ENCODE measurements at places on chromosomes 7 and 10. TPM values are rescaled to one million over a fixed set of nuclear protein-coding genes. Genes with fewer than 3 reads are reported as not detected.

- no peaks in the 10 kb centered on the region for H3K4me1 ChIP-seq
- DNase-seq = no peak
- no peak overlapping the region for H3K4me3 ChIP-seq
- H3K27ac ChIP-seq = no peak overlapping the region
- H3K27me3 ChIP-seq = no peaks in the 10 kb centered on the region
- H3K36me3 ChIP-seq = no peaks in the 10 kb centered on the region
Measured at GRCh38 chr10:79406683-79407422, 38.6 kb downstream of the ZCCHC24 start.

DNA sequence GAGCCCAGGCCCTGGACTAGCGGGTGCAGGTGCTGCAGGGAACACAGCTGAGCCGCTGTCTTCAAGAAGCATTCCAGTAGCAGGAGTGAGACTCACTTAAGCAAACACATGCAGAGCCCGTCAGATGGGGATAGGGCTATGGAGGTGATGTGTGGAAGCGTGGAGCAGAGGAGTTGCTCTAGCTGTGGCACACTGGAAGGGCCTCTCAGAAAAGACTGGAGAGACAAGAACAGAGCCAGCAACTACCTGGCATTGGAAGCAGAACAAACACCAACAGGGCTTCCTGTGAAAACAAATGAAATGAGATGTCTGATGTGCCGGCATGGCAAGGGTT is 37.8 kb upstream of the GALNTL5 start:
- H3K4me1 ChIP-seq = no peaks in the 10 kb centered on the region
- H3K4me3 ChIP-seq = no peak overlapping the region
- H3K36me3 ChIP-seq = no peaks in the 10 kb centered on the region
- no peak for DNase-seq

GRCh38 chr7:155774947-155775346 is 37.3 kb downstream of the SHH start:
- no peak for DNase-seq
- H3K4me1 ChIP-seq = no peaks in the 10 kb centered on the region
- H3K36me3 ChIP-seq = no peaks in the 10 kb centered on the region

CALML5 gene
- total RNA-seq = not detected

RAMP3 gene
- total RNA-seq = 78.0 TPM

DNA sequence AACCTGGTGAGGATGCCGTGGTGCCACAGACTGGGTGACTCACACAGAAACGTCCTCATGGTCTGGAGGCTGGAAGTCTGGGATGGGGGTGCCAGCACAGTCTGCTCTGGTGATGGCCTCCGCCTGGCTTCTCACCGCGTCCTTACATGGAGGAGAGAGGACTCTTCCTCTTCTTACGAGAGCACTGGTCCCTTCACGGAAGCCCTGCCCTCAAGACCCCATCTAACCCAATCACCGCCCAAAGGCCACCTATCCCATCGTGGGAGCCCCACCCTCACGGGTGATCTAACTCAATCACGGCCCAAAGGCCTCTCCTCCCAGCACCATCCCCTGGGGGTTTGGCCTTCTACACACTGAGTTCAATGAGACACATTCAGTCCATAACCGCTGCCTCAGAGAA is 137.7 kb downstream of the PTPRN2 start:
- H3K4me3 ChIP-seq = no peak overlapping the region
- no peak overlapping the region for H3K27ac ChIP-seq

DNA sequence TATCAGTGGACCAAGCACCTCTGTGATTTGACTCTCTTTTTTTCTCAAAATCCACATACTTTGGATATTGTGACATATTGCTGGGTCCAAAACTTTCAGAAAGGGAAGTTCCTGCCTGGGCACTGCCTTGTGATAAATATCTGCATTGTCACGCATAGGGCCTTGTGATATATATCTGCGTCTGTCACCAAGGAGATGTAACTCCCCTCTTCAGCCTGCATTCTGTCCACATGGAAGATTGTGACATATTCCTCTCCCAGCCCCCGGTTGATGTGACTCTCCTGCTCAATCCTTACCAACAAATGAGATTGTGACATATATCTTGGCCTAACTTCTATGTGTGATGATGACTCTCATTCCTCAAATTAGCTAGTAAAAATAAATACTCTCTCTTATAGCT is 25.4 kb upstream of the ZNF107 start:
- H3K4me1 ChIP-seq = no peaks in the 10 kb centered on the region
- H3K4me3 ChIP-seq = no peak overlapping the region
- no peaks in the 10 kb centered on the region for H3K27me3 ChIP-seq
- no peak overlapping the region for H3K27ac ChIP-seq
- H3K36me3 ChIP-seq = no peaks in the 10 kb centered on the region

DNA sequence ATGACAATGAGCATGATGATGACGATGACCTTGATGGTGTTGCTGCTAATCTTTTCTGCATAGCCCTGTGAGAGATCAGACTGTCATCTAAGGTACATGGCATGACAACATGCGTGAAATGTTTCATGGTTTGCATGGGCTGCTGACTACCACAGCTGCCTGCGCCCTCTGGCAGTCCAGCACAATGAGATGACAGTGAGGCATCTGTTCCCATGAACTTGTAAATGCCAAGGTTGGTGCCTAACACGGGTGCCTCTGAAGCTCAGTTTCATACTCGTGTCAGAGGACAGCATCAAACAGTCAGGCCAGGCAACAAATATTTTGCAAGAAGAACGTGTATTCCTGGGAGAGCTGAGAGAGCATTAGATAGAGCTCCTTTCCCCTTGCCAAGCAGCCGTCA is 122.0 kb upstream of the PRKCQ start:
- H3K4me1 ChIP-seq = no peaks in the 10 kb centered on the region
- H3K4me3 ChIP-seq = no peak overlapping the region
- H3K36me3 ChIP-seq = no peaks in the 10 kb centered on the region
- H3K27ac ChIP-seq = no peak overlapping the region
- DNase-seq = no peak

TMEM270 gene
- total RNA-seq = not detected

- H3K4me3 ChIP-seq = no peak overlapping the region
- no peak overlapping the region for H3K27ac ChIP-seq
- no peaks in the 10 kb centered on the region for H3K36me3 ChIP-seq
- no peaks in the 10 kb centered on the region for H3K4me1 ChIP-seq
- no peak for DNase-seq
- H3K27me3 ChIP-seq = no peaks in the 10 kb centered on the region
Measured at GRCh38 chr7:46806856-46807255, 775.1 kb downstream of the TNS3 start.

DNA sequence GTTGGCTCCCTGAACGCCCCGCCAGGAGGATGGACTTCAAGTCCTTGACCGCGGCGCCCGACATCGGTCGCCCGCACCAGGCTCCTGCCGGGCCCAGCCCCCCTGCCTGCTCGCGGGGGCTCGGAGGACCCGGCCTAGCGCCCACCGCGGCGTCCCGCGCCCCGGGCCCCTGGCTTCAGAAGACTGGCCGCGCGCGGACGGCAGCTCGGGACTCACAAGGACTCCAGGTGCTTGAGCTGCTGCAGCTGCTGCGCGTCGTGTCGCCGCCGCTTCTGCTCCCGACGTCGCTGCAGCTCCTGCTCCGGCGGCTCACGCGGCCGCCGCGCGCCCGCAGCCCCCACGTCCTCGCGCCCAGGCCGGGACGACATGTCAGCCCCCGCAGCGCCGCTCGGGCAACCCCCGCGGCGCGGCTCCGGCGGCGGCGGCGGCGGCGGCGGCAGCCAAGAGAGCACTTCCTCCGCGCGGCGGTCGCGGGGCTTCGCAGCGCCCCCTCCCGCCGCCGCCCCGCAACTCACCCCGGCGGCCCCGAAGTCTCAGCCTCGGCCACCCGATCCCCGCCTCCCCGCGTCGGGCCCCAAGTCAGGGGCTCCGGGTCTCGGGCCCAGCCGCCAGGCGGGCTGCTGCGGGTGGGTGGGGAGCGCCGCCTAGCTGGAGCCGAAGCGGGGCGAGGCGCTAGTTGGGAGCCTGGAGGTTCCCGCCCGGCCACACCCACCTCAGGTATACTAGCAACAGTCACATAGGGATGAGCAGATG is at the start of gene RP9:
TSS of gene RP9 (minus strand) at position 400 of the 753 bp plus-strand sequence. CDS start at position 368, 32 bp downstream.
- DNase-seq = peak; percentile 76
- H3K4me3 ChIP-seq = peak within 1 kb of the TSS; percentile 87
- H3K27ac ChIP-seq = peak within 1 kb of the TSS; percentile 64
- peaks cover 5% of the 10 kb centered on the region for H3K4me1 ChIP-seq
- H3K36me3 ChIP-seq = no peaks in the 10 kb centered on the region
- no peaks in the 10 kb centered on the region for H3K27me3 ChIP-seq

DNA sequence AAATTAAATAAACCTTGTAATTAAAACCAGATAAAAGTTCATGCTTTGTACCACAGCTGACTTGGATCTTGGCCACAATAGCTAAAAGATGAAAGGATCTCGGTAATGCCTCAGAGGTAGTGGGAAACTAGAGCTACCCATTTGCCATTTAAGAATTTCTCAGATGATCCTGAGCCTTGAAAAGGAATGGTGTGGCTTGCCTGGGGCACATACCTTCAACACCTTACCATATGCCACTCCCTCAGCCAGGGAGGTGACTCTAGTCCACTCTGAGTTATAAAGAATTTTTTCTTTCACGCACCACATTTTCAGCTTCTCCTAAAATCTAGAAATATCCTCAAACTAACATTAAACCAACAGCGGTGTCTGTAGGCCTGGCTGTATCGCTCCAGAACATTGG is 516.3 kb upstream of the TEX47 start:
- no peaks in the 10 kb centered on the region for H3K36me3 ChIP-seq
- no peaks in the 10 kb centered on the region for H3K4me1 ChIP-seq
- no peaks in the 10 kb centered on the region for H3K27me3 ChIP-seq
- H3K4me3 ChIP-seq = no peak overlapping the region

DNA sequence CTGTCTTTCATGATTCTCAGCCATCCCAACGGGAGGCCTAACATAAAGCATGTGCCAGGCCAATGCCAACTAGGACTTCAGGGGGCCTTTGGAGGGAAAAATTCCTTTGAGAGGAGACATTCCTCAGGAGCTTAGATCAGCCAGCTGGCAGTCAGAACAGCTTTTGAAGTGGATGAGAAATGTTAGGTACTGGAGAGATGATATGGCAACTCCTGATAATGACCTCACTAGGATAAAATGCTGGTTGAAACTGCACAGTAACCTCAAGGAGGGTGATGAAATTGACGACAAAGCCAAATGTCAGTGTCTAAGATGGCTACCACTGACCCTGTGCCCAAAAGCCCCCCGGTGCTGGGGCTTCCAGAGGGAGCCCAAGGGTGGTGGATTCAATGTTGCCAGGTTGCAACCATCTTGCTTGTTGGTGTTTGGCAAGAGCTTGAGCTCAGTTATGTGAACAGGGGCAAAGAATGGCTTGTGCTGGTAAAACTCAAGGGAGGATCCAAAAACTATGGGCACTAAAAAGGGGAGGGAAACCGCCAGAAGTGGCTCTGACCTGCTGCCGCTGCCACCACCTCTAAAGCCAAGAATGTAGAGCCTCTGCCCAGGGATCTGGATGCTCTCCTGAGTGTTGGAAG is 121.2 kb downstream of the UBE2H start:
- peaks cover 6% of the 10 kb centered on the region for H3K4me1 ChIP-seq
- H3K27ac ChIP-seq = peak overlapping the region; percentile 58
- no peaks in the 10 kb centered on the region for H3K27me3 ChIP-seq
- no peak overlapping the region for H3K4me3 ChIP-seq

GRCh38 chr7:84674236-84674913 is 479.8 kb upstream of the SEMA3A start:
- no peak overlapping the region for H3K27ac ChIP-seq
- no peaks in the 10 kb centered on the region for H3K36me3 ChIP-seq
- peaks cover 7% of the 10 kb centered on the region for H3K4me1 ChIP-seq
- no peak overlapping the region for H3K4me3 ChIP-seq

GRCh38 chr7:46032353-46032752 is 111.3 kb upstream of the IGFBP3 start:
- no peak overlapping the region for H3K27ac ChIP-seq
- H3K4me3 ChIP-seq = no peak overlapping the region
- H3K36me3 ChIP-seq = no peaks in the 10 kb centered on the region

DNA sequence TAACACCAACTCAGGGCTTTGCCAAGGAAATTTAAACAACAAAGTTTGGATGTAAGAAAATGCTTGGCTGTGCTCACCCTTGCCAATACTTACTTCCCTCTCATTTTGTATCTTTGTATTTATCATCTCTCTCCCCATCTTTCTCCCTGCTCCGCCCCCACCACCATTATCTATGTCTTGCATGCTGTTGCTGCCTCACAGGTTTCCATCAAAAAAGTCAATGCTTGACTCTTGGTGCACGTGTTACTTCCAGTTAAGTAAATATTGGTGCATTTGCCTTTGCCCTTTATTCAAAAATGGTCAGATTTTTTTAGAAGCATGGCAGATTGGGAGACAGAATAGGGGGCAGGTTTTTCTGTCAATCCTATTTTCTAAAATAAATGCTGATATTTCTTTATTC is 626.0 kb downstream of the ACTR3B start:
- H3K4me1 ChIP-seq = no peaks in the 10 kb centered on the region
- H3K27ac ChIP-seq = no peak overlapping the region
- H3K36me3 ChIP-seq = no peaks in the 10 kb centered on the region
- no peak overlapping the region for H3K4me3 ChIP-seq

- H3K27ac ChIP-seq = no peak overlapping the region
- H3K36me3 ChIP-seq = no peaks in the 10 kb centered on the region
- H3K4me1 ChIP-seq = no peaks in the 10 kb centered on the region
- DNase-seq = no peak
- no peak overlapping the region for H3K4me3 ChIP-seq
- H3K27me3 ChIP-seq = no peaks in the 10 kb centered on the region
Measured at GRCh38 chr10:71483135-71483534, 86.4 kb downstream of the CDH23 start.

- H3K4me1 ChIP-seq = no peaks in the 10 kb centered on the region
- no peak overlapping the region for H3K4me3 ChIP-seq
- DNase-seq = no peak
- no peaks in the 10 kb centered on the region for H3K36me3 ChIP-seq
- no peak overlapping the region for H3K27ac ChIP-seq
Measured at GRCh38 chr10:78301891-78302738, 268.5 kb downstream of the RPS24 start.

DNA sequence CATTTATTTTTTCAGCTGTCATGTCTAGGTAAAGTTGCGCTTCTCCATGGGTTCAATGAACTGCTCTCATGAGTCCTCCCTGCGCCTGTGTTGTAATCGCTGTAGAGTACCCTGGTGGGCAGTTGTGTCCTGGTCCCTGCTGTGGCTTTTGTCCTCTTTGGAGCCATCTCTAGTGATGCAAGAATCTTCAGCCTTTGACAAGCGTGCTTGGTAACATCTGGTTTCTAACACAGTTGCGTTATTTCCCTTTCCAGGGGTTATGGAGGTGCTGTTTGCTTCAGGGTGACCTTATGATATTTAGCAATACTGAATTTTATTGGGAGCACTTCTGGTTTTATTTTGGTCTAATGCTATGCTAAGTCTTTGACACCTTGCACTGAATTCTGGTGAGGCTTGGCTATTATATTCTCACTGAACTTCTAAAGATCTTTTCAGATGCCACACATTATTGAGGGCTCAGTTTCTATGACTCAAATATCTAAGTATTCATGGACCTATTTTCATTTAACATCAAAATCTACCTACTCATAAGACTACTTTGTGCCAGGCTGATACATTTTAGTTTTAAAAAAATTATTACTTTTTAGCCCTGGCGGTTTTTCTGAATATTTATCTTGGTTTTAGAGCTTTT is 88.6 kb downstream of the FANK1 start:
- H3K36me3 ChIP-seq = no peaks in the 10 kb centered on the region
- H3K27ac ChIP-seq = no peak overlapping the region
- DNase-seq = no peak
- no peaks in the 10 kb centered on the region for H3K4me1 ChIP-seq

NEURL1 gene
- total RNA-seq = 0.18 TPM
